ENCODE measurements at places on chromosomes 5 and 9. TPM values are rescaled to one million over a fixed set of nuclear protein-coding genes. Genes with fewer than 3 reads are reported as not detected.

Gene TMCO6
- 6.8 TPM for total RNA-seq

Gene BHMT
- total RNA-seq: not detected

Gene RAB3C
- total RNA-seq: not detected

Gene RNF38
- total RNA-seq: 25.4 TPM

Gene C8G
- total RNA-seq: not detected

Gene APBB3
- total RNA-seq: 5.0 TPM

Gene ZFP2
- not detected for total RNA-seq

Gene PCDHGB3
- total RNA-seq: 1.1 TPM

Gene OSMR
- 21.2 TPM for total RNA-seq

Gene ADGRD2
- not detected for total RNA-seq

Gene LECT2
- total RNA-seq: not detected

Gene SV2C
- total RNA-seq: under 0.01 TPM

Gene TRAF1
- total RNA-seq: 3.4 TPM

Gene NRARP
- total RNA-seq: 0.12 TPM

Gene PCDHB2
- 0.96 TPM for total RNA-seq

Gene ELP1
- total RNA-seq: 24.2 TPM

Gene CTXN3
- total RNA-seq: not detected

Gene MAMDC2
- not detected for total RNA-seq

Gene GPR150
- total RNA-seq: not detected

Gene HEMGN
- not detected for total RNA-seq

Gene CDKN2B
- 9.5 TPM for total RNA-seq

Gene PDE6A
- 0.12 TPM for total RNA-seq

Gene PTBP3
- 21.4 TPM for total RNA-seq

Gene MYMK
- not detected for total RNA-seq

Gene LHFPL2
- total RNA-seq: 35.1 TPM

Gene ALDH7A1
- total RNA-seq: 37.0 TPM

Gene ANKRD34B
- total RNA-seq: not detected

Gene OBP2B
- not detected for total RNA-seq

Gene SH3RF2
- 6.8 TPM for total RNA-seq

Gene CCNG1
- total RNA-seq: 272 TPM

Gene LURAP1L
- 0.98 TPM for total RNA-seq

Gene CAMSAP1
- total RNA-seq: 6.2 TPM

Gene ANKRD33B
- 0.36 TPM for total RNA-seq

Gene FAM120A
- 57.1 TPM for total RNA-seq

Gene SARDH
- total RNA-seq: 1.9 TPM

Gene PTGDS
- total RNA-seq: 0.24 TPM

Gene PTGR1
- total RNA-seq: 86.5 TPM

Gene ZDHHC21
- total RNA-seq: 4.1 TPM

Gene FOXD4L3
- total RNA-seq: not detected

Gene DIRAS2
- not detected for total RNA-seq

Gene PAIP2
- 45.4 TPM for total RNA-seq

Gene MYOT
- not detected for total RNA-seq

Gene LYRM7
- total RNA-seq: 12.2 TPM

Gene PRRX2
- total RNA-seq: not detected

Gene OR2Y1
- total RNA-seq: not detected

Gene ALAD
- total RNA-seq: 12.5 TPM

Gene MOB3B
- total RNA-seq: under 0.01 TPM

All from RPMI7951 (cell line).